ENCODE measurements at places on chromosomes 3 and 15. TPM values are rescaled to one million over a fixed set of nuclear protein-coding genes. Genes with fewer than 3 reads are reported as not detected.

The VPS39 gene
- 82.9 TPM for total RNA-seq

The KCNAB1 gene
- not detected for total RNA-seq

The ARPP21 gene
- total RNA-seq: not detected

The SMCO1 gene
- total RNA-seq: not detected

The AP3B2 gene
- total RNA-seq: 0.81 TPM

The UBAP1L gene
- total RNA-seq: 5.9 TPM

The RPUSD3 gene
- 6.4 TPM for total RNA-seq

The FOXL2NB gene
- not detected for total RNA-seq

The HTR3E gene
- total RNA-seq: not detected

The PARP14 gene
- total RNA-seq: 42.3 TPM

The AADAC gene
- total RNA-seq: not detected

The CHRNB4 gene
- total RNA-seq: not detected

The GOLGA6L26 gene
- total RNA-seq: not detected

The SLC30A4 gene
- total RNA-seq: 2.0 TPM

The HHLA2 gene
- total RNA-seq: 0.58 TPM

The CPEB1 gene
- total RNA-seq: 0.27 TPM

The DUOXA2 gene
- total RNA-seq: not detected

The LRRN1 gene
- 1.2 TPM for total RNA-seq

The TP63 gene
- total RNA-seq: not detected

The IQCF5 gene
- total RNA-seq: not detected
